Foreskin fibroblast (primary cell): ENCODE measurements at places on chromosomes 11 and 22.

GRCh38 chr11:75439026-75439425 is 6.0 kb upstream of the KLHL35 start:
- DNase-seq, result no peak

DNA sequence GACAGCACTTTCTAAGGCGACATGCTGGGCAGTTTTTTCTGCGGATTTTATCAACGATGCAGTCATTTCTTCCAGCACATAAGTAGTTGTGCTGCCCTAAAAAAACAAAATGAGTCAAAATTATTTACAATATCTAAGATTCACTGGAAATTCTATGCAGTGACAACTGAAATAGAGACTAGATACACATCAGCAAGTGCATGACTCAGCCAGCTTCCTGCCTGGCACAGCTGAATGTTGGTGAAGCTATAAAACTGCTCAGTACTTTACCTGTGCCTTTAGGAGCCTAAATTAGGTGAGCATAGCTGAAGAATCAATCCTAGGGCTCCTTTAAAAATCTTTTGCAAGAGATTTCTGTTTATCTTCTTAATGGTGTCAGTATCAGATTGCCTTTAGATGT is 37.8 kb downstream of the PGR start:
- no peak for DNase-seq

GRCh38 chr11:105937331-105937730 is 84.7 kb downstream of the MSANTD4 start:
- DNase-seq, result peak; percentile 59

GRCh38 chr11:27115051-27115650 is 74.5 kb downstream of the BBOX1 start:
- no peak for DNase-seq

DNA sequence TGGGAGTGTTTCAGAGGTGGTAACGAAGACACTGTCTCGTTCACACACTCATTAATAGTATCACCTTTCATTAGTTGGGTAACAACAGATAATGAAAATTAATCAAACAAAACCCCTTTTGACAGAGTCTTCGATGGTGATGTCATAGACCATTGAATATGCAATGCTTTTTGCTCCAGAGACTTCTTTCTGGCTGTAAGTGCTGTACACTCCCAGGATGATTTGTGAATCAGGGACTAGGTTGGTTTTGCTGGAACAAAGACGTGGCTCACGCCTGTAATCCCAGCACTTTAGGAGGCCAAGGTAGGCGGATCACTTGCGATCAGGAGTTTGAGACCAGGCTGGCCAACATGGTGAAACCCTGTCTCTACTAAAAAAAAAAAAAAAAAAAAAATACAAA is 9.5 kb upstream of the RASSF10 start:
- DNase-seq, result no peak

DNA sequence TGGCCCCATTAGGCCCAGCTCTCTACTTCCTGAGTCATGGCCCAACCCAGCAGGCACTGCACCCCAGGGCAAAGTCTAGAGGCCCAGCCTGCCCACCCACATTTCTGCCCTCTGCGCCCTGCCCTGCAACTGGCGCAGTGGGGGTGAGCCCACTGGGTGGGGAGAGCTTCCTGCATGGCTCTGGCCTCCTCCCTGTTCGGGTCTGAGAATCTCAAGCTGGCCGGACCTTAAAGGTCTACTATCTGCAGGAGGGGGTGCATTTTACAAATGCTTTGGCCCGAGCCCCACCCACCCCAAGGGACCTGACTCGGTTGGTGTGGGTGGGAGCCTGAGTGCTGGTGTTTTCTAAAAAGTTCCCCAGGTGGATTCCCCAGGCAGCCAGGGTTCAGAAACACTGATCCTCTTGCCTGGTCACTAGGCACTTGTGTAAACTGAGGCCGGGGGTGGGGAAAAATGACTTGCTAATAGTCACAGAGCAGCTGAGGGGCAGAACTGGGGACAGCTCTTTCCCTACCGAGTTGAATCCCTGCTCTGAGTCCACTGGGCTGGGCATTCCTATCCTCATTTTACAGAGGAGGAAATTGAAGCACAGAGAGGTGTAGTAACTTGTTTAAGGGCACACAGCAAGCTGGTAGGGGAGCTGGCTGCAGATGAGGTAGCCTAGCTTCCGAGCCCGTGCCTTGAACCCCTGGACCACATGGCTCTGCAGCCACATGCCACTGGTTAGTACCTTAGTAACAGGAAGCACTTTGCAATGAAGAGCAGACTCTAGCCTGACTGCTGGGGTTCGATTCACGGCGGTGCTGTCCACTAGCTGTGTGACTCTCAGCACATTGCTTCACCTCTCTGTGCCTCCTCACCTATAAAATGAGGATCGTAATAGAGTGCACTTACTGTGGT is 36.3 kb downstream of the CD82 start:
- DNase-seq, result no peak

DNA sequence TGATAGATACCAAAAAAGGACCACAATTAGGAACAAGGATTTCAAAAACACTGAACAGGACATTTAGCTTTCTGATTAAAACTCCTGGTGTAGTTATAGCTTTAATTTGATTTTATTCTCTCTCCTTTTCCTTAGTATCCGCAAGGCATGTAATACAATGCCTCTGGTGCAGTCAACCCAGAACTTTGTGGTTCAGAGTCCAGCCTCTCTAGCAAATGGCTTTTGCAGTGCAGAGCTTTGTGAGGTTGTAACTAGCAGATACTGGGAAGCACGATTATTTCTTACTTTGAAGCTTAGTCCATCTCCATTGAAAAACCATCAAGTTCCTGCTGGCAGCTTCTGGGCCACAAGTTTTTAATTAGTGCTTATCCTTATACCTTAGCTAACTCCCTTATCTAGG is 79.8 kb downstream of the GRIA4 start:
- no peak for DNase-seq

- DNase-seq, result no peak
These were observed 24.2 kb downstream of the A4GALT start for GRCh38 chr22:42696331-42696967.

GRCh38 chr11:114440121-114440860 is 1.0 kb downstream of the REXO2 start:
- DNase-seq, result peak; percentile 9

- no peak for DNase-seq
These were observed 2.3 kb downstream of the SMTN start for GRCh38 chr22:31083377-31083768.

GRCh38 chr11:132452616-132453015 is 1079.7 kb downstream of the OPCML start:
- DNase-seq, result no peak

GRCh38 chr22:27097933-27098332 is 440.5 kb downstream of the MIAT start:
- no peak for DNase-seq

DNA sequence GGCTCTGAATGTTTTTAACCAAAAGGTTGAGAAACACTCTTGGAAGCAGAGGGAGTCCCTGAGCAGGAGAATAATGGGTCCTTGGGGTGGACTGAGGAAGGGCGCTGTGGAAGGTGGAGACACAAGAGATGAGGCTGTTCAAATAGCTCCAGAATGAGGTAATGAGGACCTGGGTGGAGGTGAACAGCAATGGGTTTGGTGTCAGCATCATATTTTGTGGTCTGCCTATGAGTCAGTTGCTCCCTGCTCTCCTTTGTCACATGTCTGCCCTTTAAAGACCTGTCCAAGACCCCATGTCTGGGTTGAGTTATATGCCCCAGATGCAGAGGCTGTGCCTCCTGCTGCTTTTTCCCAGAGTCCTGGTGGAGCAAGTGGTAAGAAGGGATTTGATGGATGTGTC is 113.6 kb downstream of the BARX2 start:
- DNase-seq, result no peak

DNA sequence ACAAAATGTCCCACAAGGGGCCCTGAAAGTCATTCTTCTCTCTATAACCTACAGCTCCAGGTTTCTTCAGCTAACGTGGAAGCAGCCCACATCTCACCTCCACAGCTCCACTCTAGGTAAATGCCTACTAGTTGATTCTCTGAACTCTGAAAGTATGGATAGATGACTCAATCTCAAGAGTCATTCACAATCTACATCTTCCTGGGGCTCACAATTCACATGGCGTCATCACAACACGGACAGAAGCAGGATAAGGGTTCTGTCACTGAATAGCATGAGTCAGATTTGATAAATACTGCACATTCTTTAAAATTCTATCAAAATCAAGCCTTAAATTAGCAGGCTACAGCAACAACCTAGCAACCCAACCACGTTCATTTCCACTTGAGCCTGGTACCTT is 96.3 kb downstream of the PLEKHA7 start:
- DNase-seq, result no peak

GRCh38 chr11:15586741-15587473 is 472.2 kb downstream of the INSC start:
- DNase-seq, result no peak
